ENCODE measurements at places on chromosomes 11 and 22. TPM values are rescaled to one million over a fixed set of nuclear protein-coding genes. Genes with fewer than 3 reads are reported as not detected.

CASP5 gene
- total RNA-seq, result not detected

GLB1L3 gene
- not detected for total RNA-seq

CBY1 gene
- 11.7 TPM for total RNA-seq

RBM14 gene
- 33.8 TPM for total RNA-seq

OSBP2 gene
- total RNA-seq, result 20.1 TPM

OR4C3 gene
- total RNA-seq, result not detected

HOATZ gene
- total RNA-seq, result not detected

FOLR3 gene
- 1.1 TPM for total RNA-seq

HTR3B gene
- total RNA-seq, result under 0.01 TPM

OR4A16 gene
- not detected for total RNA-seq

PRDM11 gene
- 3.7 TPM for total RNA-seq

SLC37A2 gene
- total RNA-seq, result 3.1 TPM

OR52I1 gene
- total RNA-seq, result not detected

CREB3L1 gene
- 14.5 TPM for total RNA-seq

ASCL2 gene
- total RNA-seq, result not detected

LDHAL6A gene
- not detected for total RNA-seq

OR52A1 gene
- total RNA-seq, result not detected

MRGPRX4 gene
- total RNA-seq, result not detected

CHADL gene
- total RNA-seq, result 0.37 TPM

CHRNA10 gene
- 1.6 TPM for total RNA-seq

PNPLA5 gene
- not detected for total RNA-seq

TLCD5 gene
- total RNA-seq, result 7.2 TPM

TEX12 gene
- total RNA-seq, result 0.20 TPM

OR4C5 gene
- total RNA-seq, result not detected

PKNOX2 gene
- total RNA-seq, result under 0.01 TPM

SHANK3 gene
- 2.2 TPM for total RNA-seq

VSTM5 gene
- 0.37 TPM for total RNA-seq

SLN gene
- not detected for total RNA-seq

IFITM10 gene
- 0.73 TPM for total RNA-seq

NFRKB gene
- 18.7 TPM for total RNA-seq

KCNC1 gene
- total RNA-seq, result not detected

POLA2 gene
- total RNA-seq, result 17.6 TPM

SULT4A1 gene
- total RNA-seq, result not detected

UBQLNL gene
- total RNA-seq, result not detected

GGTLC3 gene
- not detected for total RNA-seq

C22orf15 gene
- total RNA-seq, result not detected

CEND1 gene
- 2.2 TPM for total RNA-seq

NXPE1 gene
- total RNA-seq, result not detected

OR8G1 gene
- total RNA-seq, result not detected

SCN3B gene
- under 0.01 TPM for total RNA-seq

OR8D2 gene
- not detected for total RNA-seq

APLNR gene
- not detected for total RNA-seq

PAMR1 gene
- total RNA-seq, result 383 TPM

DCHS1 gene
- 0.78 TPM for total RNA-seq

C11orf91 gene
- not detected for total RNA-seq

SCGB1A1 gene
- total RNA-seq, result not detected

CASP1 gene
- 9.9 TPM for total RNA-seq

UBQLN3 gene
- not detected for total RNA-seq

CSKMT gene
- 8.5 TPM for total RNA-seq

AGBL2 gene
- total RNA-seq, result 0.37 TPM

HPS5 gene
- 30.7 TPM for total RNA-seq

UPK2 gene
- total RNA-seq, result not detected

BTG4 gene
- not detected for total RNA-seq

OR8A1 gene
- not detected for total RNA-seq

OR56A5 gene
- total RNA-seq, result not detected

MRGPRF gene
- 40.1 TPM for total RNA-seq

RAB3IL1 gene
- 13.5 TPM for total RNA-seq

Data from subcutaneous preadipocyte (primary cell).